ENCODE measurements at places on chromosomes 5 and 9.

- no peaks in the 10 kb centered on the region for H3K4me1 ChIP-seq
- H3K27me3 ChIP-seq: no peaks in the 10 kb centered on the region
- H3K4me3 ChIP-seq: no peak overlapping the region
- H3K27ac ChIP-seq: no peak overlapping the region
These were observed 38.6 kb downstream of the SLC44A1 start for GRCh38 chr9:105282870-105283621.

GRCh38 chr9:69590266-69590665 is 81.9 kb downstream of the APBA1 start:
- no peaks in the 10 kb centered on the region for H3K4me1 ChIP-seq
- DNase-seq: no peak
- no peak overlapping the region for H3K27ac ChIP-seq
- no peaks in the 10 kb centered on the region for H3K27me3 ChIP-seq
- H3K36me3 ChIP-seq: no peaks in the 10 kb centered on the region

- no peaks in the 10 kb centered on the region for H3K36me3 ChIP-seq
- H3K4me1 ChIP-seq: no peaks in the 10 kb centered on the region
These were observed 215.5 kb downstream of the FANCC start for GRCh38 chr9:95102001-95102433.

DNA sequence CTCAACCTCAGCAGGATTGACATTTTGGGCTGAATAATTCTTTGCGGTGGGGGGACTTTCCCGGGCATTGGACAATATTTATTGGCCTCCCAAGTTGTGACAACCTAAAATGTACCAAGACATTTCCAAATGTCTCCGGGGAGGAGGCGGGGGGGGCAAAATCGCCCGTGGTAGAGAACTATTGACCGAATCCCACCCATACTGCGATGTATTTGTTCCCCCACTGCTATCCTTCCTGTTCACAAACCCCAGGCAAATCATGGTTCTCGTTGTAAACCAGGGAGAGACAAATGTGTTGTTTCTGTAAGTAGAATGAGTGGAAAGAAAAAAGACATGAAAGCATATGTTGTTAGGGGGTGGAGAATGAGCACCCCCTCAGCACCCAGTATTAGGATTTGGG is 141.9 kb downstream of the PSAT1 start:
- H3K4me3 ChIP-seq: no peak overlapping the region
- H3K27me3 ChIP-seq: no peaks in the 10 kb centered on the region
- no peaks in the 10 kb centered on the region for H3K4me1 ChIP-seq
- no peak overlapping the region for H3K27ac ChIP-seq

GRCh38 chr9:84154320-84154719 is 173.7 kb downstream of the RMI1 start:
- no peaks in the 10 kb centered on the region for H3K4me1 ChIP-seq
- no peaks in the 10 kb centered on the region for H3K27me3 ChIP-seq
- H3K4me3 ChIP-seq: no peak overlapping the region
- DNase-seq: no peak

GRCh38 chr9:134516464-134516863 is 125.1 kb upstream of the COL5A1 start:
- H3K27ac ChIP-seq: no peak overlapping the region
- no peak overlapping the region for H3K4me3 ChIP-seq
- no peaks in the 10 kb centered on the region for H3K27me3 ChIP-seq
- no peaks in the 10 kb centered on the region for H3K36me3 ChIP-seq
- DNase-seq: no peak
- H3K4me1 ChIP-seq: no peaks in the 10 kb centered on the region

DNA sequence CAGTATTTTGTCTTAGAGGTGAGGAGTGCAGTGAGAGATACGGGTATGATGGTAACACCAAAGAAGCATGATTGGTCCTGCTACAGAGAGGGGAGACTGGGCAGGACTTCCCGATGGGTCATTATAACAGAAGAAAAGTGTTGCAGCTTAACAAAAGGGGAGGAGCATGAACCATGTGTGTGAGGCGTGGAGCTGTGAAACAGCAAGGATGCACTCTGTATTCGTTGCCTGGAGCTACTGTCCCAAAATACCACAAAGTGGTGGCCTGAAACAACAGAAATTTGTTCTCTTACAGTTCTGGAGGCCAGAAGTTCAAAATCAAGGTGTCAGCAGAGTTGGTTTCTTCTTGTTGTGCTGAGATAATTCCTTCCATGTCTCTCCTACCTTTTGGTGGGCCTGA is 59.4 kb upstream of the GRHPR start:
- no peaks in the 10 kb centered on the region for H3K27me3 ChIP-seq
- H3K4me3 ChIP-seq: no peak overlapping the region
- no peak for DNase-seq
- no peaks in the 10 kb centered on the region for H3K36me3 ChIP-seq
- no peaks in the 10 kb centered on the region for H3K4me1 ChIP-seq
- H3K27ac ChIP-seq: no peak overlapping the region

- no peaks in the 10 kb centered on the region for H3K36me3 ChIP-seq
- H3K4me3 ChIP-seq: no peak overlapping the region
- H3K27ac ChIP-seq: no peak overlapping the region
- H3K4me1 ChIP-seq: no peaks in the 10 kb centered on the region
- no peaks in the 10 kb centered on the region for H3K27me3 ChIP-seq
These were observed 250.1 kb downstream of the GAS1 start for GRCh38 chr9:86697213-86697612.

GRCh38 chr5:159112436-159112835 is 12.7 kb upstream of the EBF1 start:
- H3K27me3 ChIP-seq: no peaks in the 10 kb centered on the region
- H3K27ac ChIP-seq: no peak overlapping the region
- no peak for DNase-seq
- no peaks in the 10 kb centered on the region for H3K36me3 ChIP-seq
- H3K4me1 ChIP-seq: no peaks in the 10 kb centered on the region
- H3K4me3 ChIP-seq: no peak overlapping the region

GRCh38 chr9:98383758-98384157 is 128.3 kb upstream of the TBC1D2 start:
- no peak for DNase-seq
- H3K4me3 ChIP-seq: no peak overlapping the region
- H3K4me1 ChIP-seq: no peaks in the 10 kb centered on the region
- no peaks in the 10 kb centered on the region for H3K27me3 ChIP-seq
- H3K27ac ChIP-seq: no peak overlapping the region

DNA sequence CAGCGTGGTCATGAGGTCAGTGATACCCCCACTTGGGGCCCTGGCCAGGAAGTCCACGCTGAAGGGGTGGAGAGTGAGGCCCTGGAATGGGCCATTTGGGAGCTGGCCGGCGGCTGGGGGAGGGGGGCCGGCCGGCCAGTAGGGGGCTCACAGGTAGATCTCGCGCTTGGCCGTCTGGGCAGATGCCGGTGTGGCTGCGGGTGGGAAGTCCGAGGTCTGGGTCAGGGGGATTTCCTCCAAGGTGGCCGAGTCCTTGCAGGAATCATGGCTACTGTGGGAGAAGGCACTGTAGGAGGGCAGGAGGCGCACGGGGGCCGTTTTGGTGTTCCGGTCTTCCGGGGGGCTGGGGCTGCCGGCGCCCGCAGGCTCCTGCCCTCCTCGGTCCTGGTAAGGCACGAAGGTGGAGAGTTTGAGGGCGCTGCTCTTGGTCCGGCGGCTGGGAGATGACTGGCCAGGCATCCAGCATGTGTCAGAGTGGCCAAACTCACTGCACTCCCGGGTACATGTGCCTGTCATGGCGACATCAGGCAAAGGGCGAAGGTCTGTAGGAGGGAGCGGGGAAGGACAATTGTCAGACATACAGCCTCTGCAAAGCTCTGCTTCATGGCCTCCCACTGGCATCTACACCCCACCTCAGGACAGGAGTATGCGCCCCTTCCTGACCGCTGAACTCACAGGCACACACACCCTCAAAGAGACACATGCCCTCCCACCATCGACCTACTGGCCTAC is 24.1 kb downstream of the PCDH1 start:
- H3K36me3 ChIP-seq: peaks cover 6% of the 10 kb centered on the region
- H3K4me1 ChIP-seq: no peaks in the 10 kb centered on the region
- no peak for DNase-seq
- no peak overlapping the region for H3K27ac ChIP-seq
- H3K4me3 ChIP-seq: no peak overlapping the region

- H3K36me3 ChIP-seq: no peaks in the 10 kb centered on the region
- H3K27me3 ChIP-seq: no peaks in the 10 kb centered on the region
- peak overlapping the region; percentile 69 for H3K4me3 ChIP-seq
- H3K4me1 ChIP-seq: peaks cover 6% of the 10 kb centered on the region
- peak overlapping the region; percentile 72 for H3K27ac ChIP-seq
These were observed 1.2 kb downstream of the KIAA1958 start for GRCh38 chr9:112487799-112488340.

- no peaks in the 10 kb centered on the region for H3K36me3 ChIP-seq
- H3K4me3 ChIP-seq: no peak overlapping the region
- DNase-seq: no peak
These were observed 589.2 kb downstream of the PRR16 start for GRCh38 chr5:121053055-121053985.

DNA sequence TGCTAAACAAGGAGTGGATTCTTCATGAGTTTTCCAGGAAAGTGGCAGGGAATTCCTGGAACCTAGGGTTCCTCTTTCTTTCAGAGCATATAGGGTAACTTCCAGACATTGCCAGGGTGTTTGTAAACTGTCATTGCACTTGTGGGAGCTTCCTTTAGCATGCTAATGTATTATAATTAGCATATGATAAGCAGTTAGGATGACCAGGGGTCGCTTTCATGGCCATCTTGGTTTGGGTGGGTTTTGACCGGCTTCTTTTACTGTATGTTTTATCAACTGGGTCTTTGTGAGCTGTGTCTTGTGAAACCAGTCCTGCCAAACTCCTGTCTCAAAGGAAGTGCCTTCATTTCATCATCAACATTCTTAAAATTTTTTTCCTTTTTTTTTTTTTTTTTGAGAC is 11.9 kb upstream of the MELK start:
- H3K27ac ChIP-seq: no peak overlapping the region
- no peak for DNase-seq
- no peaks in the 10 kb centered on the region for H3K27me3 ChIP-seq
- H3K4me1 ChIP-seq: no peaks in the 10 kb centered on the region
- H3K36me3 ChIP-seq: no peaks in the 10 kb centered on the region

GRCh38 chr5:5021436-5021835 is 118.7 kb upstream of the ADAMTS16 start:
- H3K36me3 ChIP-seq: no peaks in the 10 kb centered on the region
- no peaks in the 10 kb centered on the region for H3K4me1 ChIP-seq
- H3K27me3 ChIP-seq: no peaks in the 10 kb centered on the region

DNA sequence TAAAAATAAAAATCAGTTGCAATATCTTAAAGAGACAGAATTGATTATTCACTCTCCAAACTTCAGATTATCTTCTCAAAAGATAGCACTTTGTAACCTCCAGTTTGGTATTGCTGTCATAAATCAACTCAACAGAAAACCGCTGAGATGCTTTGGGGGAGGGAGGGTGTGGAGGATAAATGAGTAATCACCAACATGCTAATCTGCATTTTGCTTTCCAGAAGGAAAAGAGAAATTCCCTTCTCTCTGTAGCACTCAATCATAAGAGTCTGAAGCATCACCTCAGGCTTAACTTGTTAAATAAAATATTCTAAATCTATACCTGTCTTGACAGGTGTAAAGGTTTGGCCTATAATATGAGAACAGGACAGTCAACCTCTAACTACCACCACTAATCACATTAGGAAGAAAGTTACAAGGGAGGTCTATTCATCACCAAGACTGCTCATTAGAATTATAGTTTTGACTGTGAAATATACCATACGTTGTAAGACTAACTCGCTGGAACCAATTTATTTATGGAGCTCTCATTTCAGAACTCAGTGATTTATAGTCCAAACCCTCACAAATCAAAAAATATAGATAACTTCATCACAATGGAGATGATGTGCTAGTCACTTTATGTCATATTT is 89.0 kb downstream of the PIK3R1 start:
- DNase-seq: no peak
- H3K27ac ChIP-seq: no peak overlapping the region
- no peaks in the 10 kb centered on the region for H3K27me3 ChIP-seq
- H3K4me3 ChIP-seq: no peak overlapping the region
- peaks cover 3% of the 10 kb centered on the region for H3K36me3 ChIP-seq

DNA sequence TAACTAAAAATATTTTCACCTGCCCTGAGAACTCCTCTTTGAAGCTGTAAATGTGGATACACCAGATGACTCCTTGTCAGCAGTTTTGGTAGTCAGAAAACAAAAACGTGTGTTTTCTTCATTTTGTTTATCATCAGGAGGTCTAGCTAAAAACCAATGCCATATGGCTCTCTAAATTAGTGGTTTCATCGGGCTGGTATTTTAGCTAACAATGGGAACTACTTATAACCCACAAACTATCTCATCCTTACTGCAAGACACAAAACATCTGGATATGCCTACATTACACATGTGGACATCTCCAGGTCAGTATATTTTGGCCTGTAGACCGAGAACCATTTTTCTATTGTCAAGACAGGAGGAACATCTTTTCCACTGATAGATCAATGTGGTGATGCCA is 56.2 kb downstream of the GAS1 start:
- no peak overlapping the region for H3K4me3 ChIP-seq
- H3K36me3 ChIP-seq: no peaks in the 10 kb centered on the region
- no peak for DNase-seq
- no peaks in the 10 kb centered on the region for H3K4me1 ChIP-seq
- H3K27ac ChIP-seq: no peak overlapping the region
- H3K27me3 ChIP-seq: no peaks in the 10 kb centered on the region

DNA sequence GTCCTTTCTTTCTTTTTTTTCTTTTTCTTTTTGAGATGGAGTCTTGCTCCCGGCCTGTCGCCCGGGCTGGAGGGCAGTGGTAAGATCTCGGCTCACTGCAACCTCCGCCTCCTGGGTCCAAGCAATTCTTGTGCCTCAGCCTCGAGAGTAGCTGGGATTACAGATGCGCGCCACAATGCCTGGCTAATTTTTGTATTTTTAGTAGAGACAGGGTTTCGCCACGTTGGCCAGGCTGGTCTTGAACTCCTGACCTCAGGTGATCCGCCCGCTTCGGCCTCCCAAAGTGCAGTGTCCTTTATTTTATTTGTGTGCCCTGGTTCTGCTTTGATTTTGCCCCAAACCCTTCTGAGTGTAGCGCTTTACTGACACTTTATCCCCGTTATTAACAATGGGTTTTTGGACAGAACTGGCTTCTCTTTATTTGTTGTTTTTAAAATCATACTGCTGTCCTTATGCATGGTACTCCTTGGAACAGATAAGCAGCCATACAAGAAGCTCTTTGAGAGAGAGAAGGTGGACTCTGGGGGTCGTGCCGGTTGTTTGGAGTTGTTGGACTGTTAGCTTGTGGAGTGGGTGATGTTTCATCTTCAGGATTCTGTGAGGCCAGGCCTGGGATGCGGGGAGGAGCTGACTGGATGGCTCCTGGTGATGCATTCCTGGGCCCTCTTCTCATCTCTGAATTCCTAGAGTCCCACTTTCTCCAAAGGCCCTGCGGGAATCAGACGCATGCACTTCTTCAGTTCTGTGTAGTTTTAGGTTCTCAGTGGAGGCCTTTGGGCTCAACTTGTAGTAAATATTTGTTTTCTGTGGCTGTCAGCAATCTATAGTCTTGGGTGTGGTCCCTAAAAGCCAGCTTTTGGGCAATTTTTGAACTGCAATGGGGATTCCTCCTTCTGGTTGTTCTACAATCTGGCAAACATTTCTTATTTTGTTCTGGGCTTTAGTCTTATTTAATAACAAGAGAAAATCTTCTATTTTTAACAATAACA is 47.8 kb downstream of the PTTG1 start:
- H3K4me1 ChIP-seq: peaks cover 34% of the 10 kb centered on the region
- H3K27me3 ChIP-seq: no peaks in the 10 kb centered on the region
- DNase-seq: no peak
- peak overlapping the region; percentile 22 for H3K27ac ChIP-seq

GRCh38 chr5:38803246-38803645 is 42.6 kb upstream of the OSMR start:
- no peaks in the 10 kb centered on the region for H3K36me3 ChIP-seq
- H3K27me3 ChIP-seq: no peaks in the 10 kb centered on the region
- no peak for DNase-seq
- H3K27ac ChIP-seq: no peak overlapping the region

GRCh38 chr9:119114681-119115080 is 254.6 kb downstream of the BRINP1 start:
- H3K36me3 ChIP-seq: no peaks in the 10 kb centered on the region
- H3K27ac ChIP-seq: no peak overlapping the region
- no peaks in the 10 kb centered on the region for H3K4me1 ChIP-seq
- H3K27me3 ChIP-seq: no peaks in the 10 kb centered on the region
- DNase-seq: no peak
- H3K4me3 ChIP-seq: no peak overlapping the region
